ENCODE measurements at places on chromosomes 11 and 22.

DNA sequence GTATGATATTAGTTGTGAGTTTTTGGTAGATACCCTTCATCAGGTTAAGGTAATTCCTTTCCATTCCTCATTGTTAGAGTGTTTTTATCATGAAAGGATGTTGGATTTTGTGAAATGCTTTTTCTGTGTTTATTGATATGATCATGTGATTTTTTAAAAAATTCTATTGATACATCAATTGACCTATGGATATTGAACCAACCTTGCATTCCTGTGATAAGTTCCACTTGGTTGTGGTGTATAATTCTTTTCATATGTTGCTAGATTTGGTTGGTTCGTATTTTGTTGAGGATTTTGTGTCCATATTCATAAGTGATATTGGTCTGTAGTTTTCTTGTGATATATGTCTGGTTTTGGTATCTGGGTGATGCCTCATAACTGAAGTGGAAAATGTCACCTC lies 6.7 kb downstream of the ANKRD13D start:
- ATAC-seq: no peak

- ATAC-seq: no peak
These were observed 131.8 kb upstream of the RAG2 start for GRCh38 chr11:36729825-36730224.

- no peak for ATAC-seq
These were observed 20.9 kb downstream of the PRG3 start for GRCh38 chr11:57359896-57360690.

DNA sequence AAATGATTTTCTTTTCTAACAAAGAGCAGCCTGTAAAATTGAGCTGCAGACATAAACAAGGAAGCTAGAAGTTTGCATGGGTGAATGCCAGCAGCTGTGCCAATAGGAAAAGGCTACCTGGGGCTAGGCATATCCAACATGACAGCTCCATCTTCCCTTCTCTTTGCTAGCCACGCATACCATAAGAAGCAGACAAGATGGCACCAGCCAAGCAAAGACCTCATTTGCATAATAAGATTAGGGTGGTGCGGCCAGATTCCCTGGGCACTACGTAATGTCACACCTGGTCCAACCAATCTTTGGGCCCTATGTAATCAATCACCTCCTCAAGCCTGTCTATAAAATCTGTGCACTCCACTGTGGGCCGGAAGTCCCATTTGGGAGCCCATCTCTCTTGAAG lies 108.3 kb downstream of the SWAP70 start:
- no peak for ATAC-seq

DNA sequence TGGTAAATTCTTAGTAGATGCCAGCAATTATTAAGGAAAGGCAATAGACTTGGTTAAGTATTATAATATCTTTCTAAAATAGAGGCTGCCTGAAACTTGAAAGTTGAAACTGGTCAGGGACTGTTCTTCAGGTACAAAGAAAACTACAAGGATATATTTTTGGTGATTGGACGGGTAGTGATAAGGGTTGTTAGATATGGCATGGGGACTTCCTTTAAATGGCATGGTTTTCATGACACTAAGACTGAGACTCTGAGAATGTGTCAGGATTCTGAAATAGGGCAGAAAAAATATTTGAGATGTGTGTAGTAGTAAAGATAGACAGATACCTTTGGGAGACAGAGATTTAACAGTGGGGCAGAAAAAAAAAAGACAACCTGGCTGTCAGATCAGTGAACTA lies 108.4 kb upstream of the SLC5A12 start:
- no peak for ATAC-seq

GRCh38 chr22:28958611-28959010 lies 75.2 kb downstream of the ZNRF3 start:
- no peak for ATAC-seq
